Activated T-helper 1 cell treated with anti-CD3 and anti-CD28 coated beads, Interleukin-12 subunit alpha, Interleukin-12 subunit beta, Interleukin-2, Interleukin-4 antibody, amounts not matched to agents 30 ng/mL and 10 ng/mL and 1 ng/mL, durations not matched to agents 14 hours and 24 hours and 36 hours (primary cell): ENCODE measurements at places on chromosomes 16 and 17. TPM values are rescaled to one million over a fixed set of nuclear protein-coding genes. Genes with fewer than 3 reads are reported as not detected.

KCNH4 gene
- 1.7 and 1.9 TPM in 2 replicates for total RNA-seq

CA4 gene
- total RNA-seq, result not detected in 2 replicates

GUCY2D gene
- not detected in 2 replicates for total RNA-seq

MYADML2 gene
- total RNA-seq, result 0.08 TPM in 1 of 2 replicates, not detected in the other

SYNGR3 gene
- total RNA-seq, result 21.2 and 26.3 TPM in 2 replicates

FBXL20 gene
- total RNA-seq, result 20.1 and 25.6 TPM in 2 replicates

WNT3 gene
- total RNA-seq, result 0.05 TPM in 1 of 2 replicates, not detected in the other

HSD17B1 gene
- total RNA-seq, result 0.49 and 0.78 TPM in 2 replicates

CYTH1 gene
- total RNA-seq, result 147 TPM in 2 replicates

CNGB1 gene
- total RNA-seq, result not detected in 2 replicates

SLC6A2 gene
- not detected in 2 replicates for total RNA-seq

MARVELD3 gene
- total RNA-seq, result not detected in 2 replicates

TMC6 gene
- total RNA-seq, result 265 and 268 TPM in 2 replicates

USB1 gene
- 60.8 and 63.0 TPM in 2 replicates for total RNA-seq

AHSP gene
- total RNA-seq, result not detected in 2 replicates
